ENCODE measurements at places on chromosomes 2 and 18. TPM values are rescaled to one million over a fixed set of nuclear protein-coding genes. Genes with fewer than 3 reads are reported as not detected.

The RAB17 gene
- 50.9 TPM for total RNA-seq

The C2orf80 gene
- not detected for total RNA-seq

The PROC gene
- total RNA-seq: not detected

- peaks cover 6% of the 10 kb centered on the region for H3K4me1 ChIP-seq
- H3K36me3 ChIP-seq: peaks cover 8% of the 10 kb centered on the region
- no peak overlapping the region for H3K27ac ChIP-seq
- H3K4me3 ChIP-seq: no peak overlapping the region
- no peak for DNase-seq
These were observed 273.6 kb downstream of the SETBP1 start for GRCh38 chr18:44954257-44954656.

The REG3G gene
- not detected for total RNA-seq

The ADD2 gene
- total RNA-seq: 1.4 TPM

DNA sequence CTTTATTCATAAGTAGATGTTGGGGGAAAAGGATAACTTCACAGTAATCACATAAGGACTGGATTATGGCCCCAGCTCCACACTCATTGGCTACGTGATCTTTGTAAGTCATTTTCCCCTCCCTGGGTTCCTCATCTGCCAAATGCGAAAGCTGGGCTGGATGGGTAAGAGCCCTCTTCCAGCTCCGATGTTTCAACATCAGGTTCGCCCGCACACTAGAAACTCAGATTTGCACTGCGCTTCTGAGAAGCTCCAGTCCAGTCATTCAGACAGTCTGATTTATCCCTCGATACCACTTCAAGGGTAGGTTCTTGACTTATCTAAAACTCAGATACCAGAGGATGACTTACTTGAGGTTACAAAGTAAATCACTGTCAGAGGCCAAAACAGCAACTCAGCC lies 31.0 kb upstream of the RMDN2 start:
- H3K4me1 ChIP-seq: peaks cover 26% of the 10 kb centered on the region
- H3K36me3 ChIP-seq: no peaks in the 10 kb centered on the region
- H3K4me3 ChIP-seq: no peak overlapping the region
- DNase-seq: no peak

The CYBRD1 gene
- 313 TPM for total RNA-seq

DNA sequence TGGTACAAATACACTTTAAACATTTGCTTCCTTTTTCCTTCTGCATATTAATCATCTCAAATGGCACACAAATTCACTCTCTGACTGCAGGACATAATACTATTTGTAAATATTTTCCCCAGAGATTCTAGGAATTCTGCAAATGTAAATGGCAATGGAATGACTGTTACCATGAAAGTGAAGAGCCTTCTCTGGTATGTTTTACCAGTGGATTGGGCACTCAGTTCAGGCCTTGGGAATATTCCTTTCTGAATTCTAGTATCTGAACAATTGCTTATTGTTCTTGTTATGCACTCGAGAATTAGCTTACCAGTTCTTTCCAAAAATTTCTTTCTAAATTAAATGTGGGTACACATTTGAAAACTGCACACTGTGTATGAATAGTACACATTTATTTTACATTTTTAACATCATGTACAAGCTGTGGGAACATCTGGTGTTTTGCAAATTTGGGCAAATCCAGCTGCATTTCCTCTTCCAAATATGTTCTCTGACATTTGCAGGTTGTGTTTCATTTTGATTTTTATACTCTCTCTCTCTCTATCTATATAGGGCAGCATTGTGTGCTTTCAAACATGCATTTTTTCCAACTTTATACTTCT lies 289.1 kb downstream of the NBAS start:
- H3K4me3 ChIP-seq: no peak overlapping the region
- peaks cover 20% of the 10 kb centered on the region for H3K36me3 ChIP-seq
- H3K27me3 ChIP-seq: no peaks in the 10 kb centered on the region

GRCh38 chr2:191611614-191612013 lies 66.3 kb upstream of the NABP1 start:
- H3K27ac ChIP-seq: no peak overlapping the region
- no peak overlapping the region for H3K4me3 ChIP-seq
- peaks cover 2% of the 10 kb centered on the region for H3K4me1 ChIP-seq
- no peaks in the 10 kb centered on the region for H3K36me3 ChIP-seq
- no peaks in the 10 kb centered on the region for H3K27me3 ChIP-seq

The PDCD1 gene
- 1.8 TPM for total RNA-seq

The OTOF gene
- total RNA-seq: 0.69 TPM

DNA sequence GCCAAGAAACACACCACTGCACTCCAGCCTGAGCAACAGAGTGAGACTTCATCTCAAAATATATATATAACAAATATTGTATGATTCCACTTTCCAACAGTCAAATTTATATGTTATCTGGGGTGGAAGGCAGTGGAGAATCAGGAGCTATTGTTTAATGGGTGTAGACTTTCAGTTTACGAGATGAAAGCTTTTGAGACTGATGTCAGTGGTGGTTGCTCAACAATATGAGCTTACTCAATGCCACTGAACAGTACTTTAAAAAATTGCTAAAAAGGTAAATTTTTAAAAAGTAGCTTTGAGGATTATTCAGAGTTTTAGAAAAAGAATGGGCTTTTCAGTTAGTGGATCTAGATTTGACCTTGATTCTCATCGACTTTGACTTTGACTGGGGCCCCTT lies 105.9 kb upstream of the ST6GAL2 start:
- H3K27ac ChIP-seq: no peak overlapping the region
- H3K4me3 ChIP-seq: no peak overlapping the region
- H3K36me3 ChIP-seq: no peaks in the 10 kb centered on the region
- H3K27me3 ChIP-seq: peaks cover 5% of the 10 kb centered on the region
- DNase-seq: no peak
- H3K4me1 ChIP-seq: no peaks in the 10 kb centered on the region

The ALLC gene
- not detected for total RNA-seq

The SERPINB3 gene
- total RNA-seq: not detected

The C2orf49 gene
- total RNA-seq: 18.0 TPM

DNA sequence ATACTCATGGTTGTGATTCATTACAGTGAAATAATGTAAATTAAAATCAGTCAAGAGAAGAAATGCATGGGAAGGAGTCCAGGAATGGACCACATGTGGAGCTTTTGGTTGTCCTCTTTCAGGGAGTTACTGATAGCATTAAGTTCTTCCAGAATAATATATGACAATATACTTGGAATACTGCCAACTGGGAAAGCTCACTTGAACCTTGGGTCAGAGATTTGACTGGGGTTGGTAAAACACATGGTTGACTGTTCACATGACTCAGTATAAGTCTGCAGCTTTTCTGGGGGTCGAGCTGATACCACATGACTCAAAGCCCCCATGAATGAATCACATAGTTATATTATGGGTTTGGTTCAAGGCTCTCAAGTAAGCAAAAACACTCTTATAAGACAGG lies 1109.0 kb upstream of the CHAC2 start:
- H3K4me3 ChIP-seq: no peak overlapping the region
- H3K36me3 ChIP-seq: no peaks in the 10 kb centered on the region
- no peak overlapping the region for H3K27ac ChIP-seq
- no peaks in the 10 kb centered on the region for H3K4me1 ChIP-seq
- no peak for DNase-seq

The CFC1 gene
- 0.38 TPM for total RNA-seq

- peaks cover 81% of the 10 kb centered on the region for H3K4me1 ChIP-seq
- H3K27me3 ChIP-seq: no peaks in the 10 kb centered on the region
- DNase-seq: no peak
These were observed 10.0 kb downstream of the KLF7 start for GRCh38 chr2:207155516-207156444.

DNA sequence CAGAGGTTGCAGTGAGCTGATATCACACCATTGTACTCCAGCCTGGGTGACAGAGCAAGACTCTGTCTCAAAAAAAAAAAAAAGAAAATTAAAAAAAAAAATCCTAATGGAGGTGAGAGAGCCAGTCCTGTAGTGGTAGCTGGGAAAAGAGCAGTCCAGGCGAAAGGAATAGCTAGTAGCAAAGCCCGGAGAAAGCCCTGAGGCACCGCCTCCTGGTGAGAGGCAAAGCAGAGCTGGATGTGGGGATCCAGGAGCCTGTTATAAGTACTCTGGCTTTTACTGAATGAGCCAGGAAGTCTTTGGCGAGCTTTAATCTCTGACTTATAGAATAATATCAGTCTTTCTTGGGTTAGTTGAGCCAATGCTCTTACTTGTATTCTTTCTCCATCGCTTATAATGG lies 6.6 kb upstream of the KLHL23 start:
- no peak for DNase-seq
- H3K27me3 ChIP-seq: no peaks in the 10 kb centered on the region
- no peak overlapping the region for H3K4me3 ChIP-seq

DNA sequence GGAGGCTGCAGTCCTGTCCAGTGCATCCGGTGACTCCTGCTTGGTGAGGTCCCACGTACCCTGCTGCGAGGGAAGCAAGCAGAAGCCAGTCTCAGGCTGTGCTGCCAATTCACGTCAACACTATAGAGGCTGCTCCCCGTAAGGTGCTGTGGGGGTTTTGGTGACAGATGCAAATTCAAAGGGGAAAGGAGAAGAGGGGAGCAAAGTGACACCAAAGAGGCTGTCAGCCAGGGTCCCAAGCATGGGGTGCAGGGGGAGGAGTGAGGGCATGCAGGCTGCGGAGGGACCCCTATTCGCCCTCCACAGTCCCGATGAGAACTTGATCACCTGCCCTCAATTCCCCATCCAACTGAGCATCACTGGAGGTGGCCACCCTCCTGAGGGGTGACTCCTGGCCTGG lies 179.4 kb upstream of the HS6ST1 start:
- no peak overlapping the region for H3K4me3 ChIP-seq
- peak; percentile 42 for DNase-seq
- H3K27ac ChIP-seq: no peak overlapping the region
- H3K27me3 ChIP-seq: no peaks in the 10 kb centered on the region

DNA sequence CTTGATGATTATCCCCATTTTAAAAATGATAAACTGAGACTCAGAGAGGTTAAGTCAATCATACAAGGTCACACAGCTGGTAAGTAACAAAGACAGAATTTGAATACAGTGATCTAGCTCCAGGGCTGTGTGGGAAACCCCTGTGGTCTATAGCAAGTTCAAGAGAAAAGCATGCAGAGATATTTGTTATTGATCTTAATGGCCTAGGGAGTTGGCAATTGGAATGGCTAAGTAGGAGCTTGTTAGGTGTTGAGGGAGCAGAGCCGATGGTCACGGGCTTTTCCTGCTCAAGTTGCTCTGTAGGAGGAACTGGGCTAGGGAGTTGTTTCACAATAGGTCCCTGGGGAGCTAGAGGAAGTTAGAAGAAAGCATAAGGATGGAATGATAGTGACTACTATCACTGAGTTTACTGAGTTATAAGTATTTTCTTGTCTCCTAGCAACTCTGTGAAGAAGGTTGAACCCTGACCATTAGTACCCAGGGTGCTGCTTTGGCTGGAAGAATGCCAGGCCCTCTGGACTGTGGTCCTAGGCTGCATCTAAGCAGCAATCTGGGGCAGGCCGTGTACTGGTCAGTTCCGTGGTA lies 30.0 kb downstream of the RNF125 start:
- peak overlapping the region; percentile 28 for H3K27ac ChIP-seq
- no peak for DNase-seq
- H3K4me3 ChIP-seq: no peak overlapping the region
- H3K4me1 ChIP-seq: peaks cover 15% of the 10 kb centered on the region

DNA sequence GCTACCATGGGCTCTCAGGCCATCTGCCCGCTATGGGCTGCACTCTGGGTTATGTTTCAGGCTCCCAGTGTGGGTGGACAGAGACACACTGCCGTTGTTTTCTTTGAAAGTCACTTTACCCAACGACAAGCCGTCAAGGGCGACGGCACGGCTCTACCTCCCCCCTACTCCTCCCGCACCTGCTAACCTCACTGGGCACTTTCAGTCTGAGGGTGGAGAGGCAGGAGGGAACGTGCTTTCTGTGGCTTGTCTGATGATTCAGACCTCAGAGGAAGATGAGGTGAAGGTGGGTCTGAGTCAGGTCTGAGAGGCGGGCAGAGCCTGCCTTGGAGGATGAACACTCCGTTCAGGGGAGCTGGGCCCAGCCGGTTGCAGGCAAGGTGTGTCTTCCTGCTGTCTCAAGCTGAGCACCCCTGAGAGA lies 147.6 kb upstream of the HDAC4 start:
- no peak overlapping the region for H3K4me3 ChIP-seq
- H3K4me1 ChIP-seq: no peaks in the 10 kb centered on the region
- peak; percentile 44 for DNase-seq

The CD8B2 gene
- not detected for total RNA-seq

GRCh38 chr2:175180701-175181103 lies 808 bp downstream of the ATP5MC3 start:
- H3K36me3 ChIP-seq: peaks cover 43% of the 10 kb centered on the region
- H3K27ac ChIP-seq: peak overlapping the region; percentile 88
- peak overlapping the region; percentile 85 for H3K4me3 ChIP-seq
- H3K27me3 ChIP-seq: no peaks in the 10 kb centered on the region
- no peaks in the 10 kb centered on the region for H3K4me1 ChIP-seq

- no peak overlapping the region for H3K4me3 ChIP-seq
- H3K4me1 ChIP-seq: no peaks in the 10 kb centered on the region
- H3K27me3 ChIP-seq: no peaks in the 10 kb centered on the region
- no peaks in the 10 kb centered on the region for H3K36me3 ChIP-seq
- H3K27ac ChIP-seq: no peak overlapping the region
These were observed 209.9 kb downstream of the TTC32 start for GRCh38 chr2:19691892-19692291.

The CXCR4 gene
- total RNA-seq: 45.2 TPM

- peaks cover 38% of the 10 kb centered on the region for H3K4me1 ChIP-seq
- no peak for DNase-seq
- H3K27ac ChIP-seq: no peak overlapping the region
- no peaks in the 10 kb centered on the region for H3K36me3 ChIP-seq
These were observed 171.8 kb downstream of the ICOS start for GRCh38 chr2:204108330-204108751.

The LBH gene
- 272 TPM for total RNA-seq

DNA sequence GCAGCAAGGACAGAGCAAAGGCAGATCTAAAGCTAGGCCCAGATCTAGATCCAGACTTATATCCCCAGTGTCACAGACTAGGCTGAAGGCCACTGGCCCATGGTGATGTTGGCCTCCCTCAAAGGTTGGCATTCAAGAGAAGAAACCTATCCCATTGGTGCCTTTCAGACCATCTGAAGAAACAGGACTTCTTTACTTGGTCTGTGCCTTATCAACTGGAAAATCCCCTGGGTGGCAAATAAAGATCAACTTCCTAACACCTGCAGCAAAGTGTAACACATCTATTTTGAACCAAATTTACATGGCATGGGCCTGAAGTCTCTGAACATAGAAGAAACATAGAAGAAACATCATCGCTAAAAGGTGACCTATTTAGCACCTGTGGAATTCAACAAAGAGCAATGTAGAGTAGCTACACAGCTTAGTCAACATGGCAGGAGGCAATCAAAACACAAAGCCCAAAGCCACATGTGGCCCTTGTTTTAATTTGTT lies 35.8 kb downstream of the METTL4 start:
- no peak overlapping the region for H3K4me3 ChIP-seq
- no peaks in the 10 kb centered on the region for H3K36me3 ChIP-seq

DNA sequence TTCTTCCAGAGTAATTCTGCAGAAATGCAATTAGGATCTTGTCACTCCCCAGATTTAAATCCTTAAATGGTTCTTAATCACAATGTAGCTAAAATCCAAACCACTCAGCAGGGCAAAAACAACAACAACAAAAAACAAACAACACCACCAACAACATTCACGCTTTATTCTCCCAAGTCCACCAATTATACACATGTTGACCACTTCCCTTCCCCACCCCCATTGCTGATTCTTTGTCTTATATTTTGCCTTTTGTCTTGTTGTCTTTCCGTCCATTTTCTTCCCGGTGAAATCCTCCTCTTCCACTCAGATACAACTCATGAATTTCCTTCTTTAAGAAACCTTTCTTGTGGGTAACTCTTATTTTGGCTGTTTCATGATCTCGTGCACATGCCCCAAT lies 902.8 kb downstream of the EPHA4 start:
- H3K27ac ChIP-seq: no peak overlapping the region
- no peaks in the 10 kb centered on the region for H3K36me3 ChIP-seq
- H3K4me1 ChIP-seq: no peaks in the 10 kb centered on the region
- H3K4me3 ChIP-seq: no peak overlapping the region
- H3K27me3 ChIP-seq: no peaks in the 10 kb centered on the region

The COL4A4 gene
- total RNA-seq: 36.1 TPM

The MC4R gene
- not detected for total RNA-seq

Measured in upper lobe of right lung (tissue), 1 donor.